NCI-H2081 treated with DMSO at 0.1 percent for 48 hours (cell line): ENCODE measurements at places on chromosomes 13 and 19.

DNA sequence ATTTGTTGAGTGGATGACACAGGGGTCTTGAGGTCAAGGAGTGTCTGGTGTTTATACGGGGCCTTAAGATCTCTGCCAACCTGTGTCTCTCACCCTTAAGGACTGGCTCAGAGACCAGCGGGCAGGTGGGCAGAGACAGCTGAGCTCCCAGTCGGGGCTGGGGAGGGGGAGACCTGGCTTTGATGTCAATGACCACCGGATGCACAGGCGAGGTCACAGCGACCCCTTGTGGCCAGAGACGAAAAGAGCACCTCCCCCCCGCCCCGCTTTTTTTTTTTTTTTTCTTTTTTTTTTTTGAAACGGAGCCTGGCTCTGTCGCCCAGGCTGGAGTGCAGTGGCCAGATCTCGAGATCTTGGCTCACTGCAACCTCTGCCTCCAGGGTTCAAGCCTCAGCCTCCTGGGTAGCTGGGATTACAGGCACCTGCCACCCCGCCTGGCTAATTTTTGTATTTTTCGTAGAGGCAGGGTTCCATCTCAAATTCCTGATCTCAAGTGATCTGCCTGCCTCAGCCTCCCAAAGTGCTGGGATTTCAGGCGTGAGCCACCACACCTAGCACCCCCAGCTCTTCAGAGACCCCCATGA is 12.1 kb upstream of the KLK14 start:
- DNase-seq = no peak

DNA sequence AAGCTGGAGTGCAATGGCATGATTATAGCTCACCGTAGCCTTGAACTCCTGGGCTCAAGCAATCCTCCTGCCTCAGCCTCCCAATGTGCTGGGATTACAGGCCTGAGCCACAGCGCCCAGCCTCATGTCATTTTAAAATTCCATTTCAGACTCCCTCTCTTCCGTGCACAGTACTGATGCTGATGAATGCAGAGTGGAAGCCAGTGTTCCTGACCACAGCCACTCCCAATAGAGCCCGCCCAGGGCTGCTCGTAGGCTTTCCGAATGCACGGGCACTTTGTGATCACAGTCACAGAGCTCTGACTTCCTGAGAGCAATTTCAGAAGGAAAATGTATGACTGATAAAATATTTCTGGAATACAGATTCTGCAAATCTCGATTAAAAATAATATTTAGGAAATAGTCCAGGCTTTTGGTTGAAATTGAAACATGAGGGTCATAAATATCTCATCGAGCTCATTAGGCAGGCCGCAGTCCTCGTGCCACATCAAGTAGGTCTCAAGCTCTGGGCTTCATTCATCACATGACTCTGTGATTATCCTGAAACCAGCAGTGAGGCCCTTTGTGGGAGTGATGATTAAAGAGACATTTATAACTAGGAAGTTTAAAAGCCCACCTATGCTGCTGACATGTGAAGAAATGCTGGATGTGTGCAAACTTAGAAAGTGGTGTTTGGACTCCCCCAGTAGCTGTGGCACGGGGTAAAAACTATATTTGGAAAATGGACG is 38.9 kb upstream of the AMER2 start:
- no peak for DNase-seq

DNA sequence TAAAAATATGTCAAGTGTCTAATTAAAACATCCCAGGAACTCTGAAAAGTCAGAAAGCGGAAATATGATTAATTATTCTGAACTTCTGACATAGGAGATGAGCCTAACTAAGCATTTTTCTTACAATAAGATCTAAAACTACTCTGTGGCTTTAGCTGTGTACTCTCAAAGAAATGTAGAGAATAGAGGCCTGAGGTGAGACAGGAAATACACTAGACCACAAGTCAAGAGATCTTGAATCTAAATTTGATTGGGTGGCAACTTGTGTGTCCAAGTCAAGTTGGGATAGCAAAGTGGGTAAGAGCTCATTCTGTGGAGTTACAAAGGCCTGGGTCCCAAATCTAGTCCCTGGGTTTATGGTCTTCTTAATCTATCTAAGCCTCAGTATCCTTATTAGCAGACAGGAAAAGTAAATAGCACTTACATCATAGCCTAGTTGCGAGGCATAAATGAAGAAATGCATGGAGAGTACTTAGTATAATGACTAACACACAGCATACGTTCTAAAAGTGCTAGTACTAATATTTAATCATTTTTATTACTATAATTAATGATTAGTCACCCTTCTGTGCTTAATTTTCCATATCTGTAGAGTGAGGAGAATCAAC is 9.4 kb upstream of the LRRC63 start:
- DNase-seq = no peak

DNA sequence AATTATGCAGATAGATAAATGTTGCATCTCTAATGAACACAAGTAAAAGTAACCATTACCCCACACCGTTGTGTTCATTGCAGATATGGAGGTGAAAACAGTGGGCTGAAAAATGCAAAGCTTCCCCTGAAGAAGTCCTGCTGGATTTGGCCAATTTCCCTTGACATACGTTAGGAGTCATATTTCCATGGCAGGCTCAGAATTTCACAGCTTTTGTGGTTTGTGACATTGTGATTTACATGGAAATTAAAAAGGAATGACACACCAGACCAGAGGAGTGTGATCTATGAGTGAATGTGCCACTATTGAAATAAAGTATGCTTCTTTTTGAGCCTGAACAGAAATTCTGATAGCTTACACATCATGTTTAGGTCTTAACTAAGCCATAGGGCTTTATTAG is 221.1 kb upstream of the TMTC4 start:
- DNase-seq = no peak

DNA sequence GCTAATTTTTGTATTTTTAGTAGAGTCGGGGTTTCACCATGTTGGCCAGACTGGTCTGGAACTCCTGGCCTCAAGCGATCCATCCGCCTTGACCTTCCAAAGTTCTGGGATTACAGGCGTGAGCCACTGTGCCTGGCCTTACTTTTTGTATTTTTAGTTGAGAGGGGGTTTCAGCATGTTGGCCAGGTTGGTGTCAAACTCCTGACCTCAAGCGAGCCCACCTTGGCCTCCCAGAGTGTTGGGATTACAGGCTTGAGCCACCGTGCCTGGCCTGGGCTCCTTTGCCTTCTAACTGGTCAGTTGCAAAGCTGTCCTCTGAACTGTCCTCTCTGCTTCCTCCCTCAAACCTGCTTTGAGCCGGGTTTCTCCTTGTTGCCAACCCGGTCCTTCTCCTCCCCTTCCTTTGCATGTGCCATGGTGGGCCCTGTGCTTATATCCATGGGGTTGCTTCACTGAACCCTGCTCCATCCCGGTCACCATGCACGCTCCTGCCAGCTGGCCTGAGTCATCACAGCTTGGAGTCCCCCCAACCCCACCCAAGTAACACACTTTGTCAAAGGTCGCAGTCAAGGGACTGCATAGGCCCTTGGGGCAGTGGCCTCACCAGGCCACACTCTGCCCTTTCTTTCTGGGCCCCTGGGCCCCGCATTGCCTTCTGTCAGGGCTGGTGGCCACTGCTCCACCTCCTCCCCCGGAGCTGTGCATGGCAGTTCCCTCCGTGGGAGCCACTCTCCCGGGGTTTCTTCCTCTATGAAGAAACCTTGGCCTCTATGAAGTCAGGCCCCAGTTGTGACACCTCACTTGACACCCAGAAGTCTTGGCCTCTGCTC is 21.2 kb downstream of the WTIP start:
- DNase-seq = no peak

GRCh38 chr13:33278913-33279312 is 6.6 kb downstream of the STARD13 start:
- DNase-seq = no peak

DNA sequence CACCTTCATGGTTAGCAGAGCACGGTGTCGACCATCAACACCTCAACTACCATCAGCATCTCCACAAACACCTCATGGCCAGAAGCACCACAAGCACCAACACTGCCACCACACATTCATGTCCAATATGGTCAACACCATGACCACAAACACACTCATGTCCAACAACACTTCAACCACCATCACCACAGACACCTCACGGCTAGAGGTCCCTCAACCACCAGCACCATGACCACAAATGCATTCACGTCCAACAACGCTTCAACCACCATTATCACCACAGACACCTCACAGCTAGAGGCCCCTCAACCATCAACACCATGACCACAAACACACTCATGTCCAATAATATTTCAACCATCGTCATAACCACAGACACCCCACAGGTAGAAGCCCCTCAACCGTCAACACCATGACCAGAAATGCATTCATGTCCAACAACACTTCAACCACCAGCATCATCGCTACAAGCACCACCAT is 10.2 kb downstream of the TRAPPC5 start:
- no peak for DNase-seq

DNA sequence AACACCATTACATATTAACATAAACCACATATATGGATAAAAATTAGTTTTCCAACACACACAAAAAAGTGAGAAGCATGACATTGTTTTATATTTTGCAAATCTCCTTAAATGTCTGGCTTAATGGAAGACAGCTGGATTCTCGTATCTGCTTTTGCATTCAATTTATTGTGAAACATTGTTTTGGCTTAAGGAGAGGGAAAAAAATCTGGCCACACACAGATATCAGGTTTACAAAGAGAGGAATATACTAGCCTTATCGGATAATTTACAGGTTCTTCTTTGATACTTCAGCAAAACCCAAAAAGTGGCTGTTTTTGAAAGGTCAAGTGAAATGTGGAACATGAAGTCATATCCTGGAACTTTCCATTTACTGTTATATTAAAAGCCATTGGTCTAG is 523.5 kb upstream of the ARGLU1 start:
- DNase-seq = no peak

GRCh38 chr19:47111682-47112165 is 1.9 kb downstream of the ZC3H4 start:
- DNase-seq = no peak

DNA sequence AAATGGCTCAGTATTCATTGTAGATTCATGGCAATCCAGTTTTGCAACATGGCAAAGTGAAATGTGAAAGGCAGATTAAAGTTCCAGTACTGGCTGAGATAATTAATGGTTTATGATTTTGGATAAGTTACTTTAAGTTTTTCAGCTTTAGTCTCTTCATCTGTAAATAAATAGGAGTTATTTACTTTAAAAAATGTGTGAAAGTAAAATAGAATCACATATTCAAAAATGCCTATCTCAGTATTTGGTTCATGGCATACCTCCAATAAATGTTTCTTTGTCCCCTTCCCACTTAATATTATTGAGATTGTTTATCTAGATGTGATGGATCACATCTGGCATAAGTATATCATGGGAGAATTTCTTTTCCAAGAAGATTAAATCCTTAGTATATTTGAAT is 426.0 kb downstream of the GPC5 start:
- no peak for DNase-seq

- DNase-seq = no peak
Measured at GRCh38 chr19:44576843-44577565, 36.4 kb upstream of the IGSF23 start.

- DNase-seq = no peak
Measured at GRCh38 chr19:3556978-3557460, 367 bp downstream of the MFSD12 start.

DNA sequence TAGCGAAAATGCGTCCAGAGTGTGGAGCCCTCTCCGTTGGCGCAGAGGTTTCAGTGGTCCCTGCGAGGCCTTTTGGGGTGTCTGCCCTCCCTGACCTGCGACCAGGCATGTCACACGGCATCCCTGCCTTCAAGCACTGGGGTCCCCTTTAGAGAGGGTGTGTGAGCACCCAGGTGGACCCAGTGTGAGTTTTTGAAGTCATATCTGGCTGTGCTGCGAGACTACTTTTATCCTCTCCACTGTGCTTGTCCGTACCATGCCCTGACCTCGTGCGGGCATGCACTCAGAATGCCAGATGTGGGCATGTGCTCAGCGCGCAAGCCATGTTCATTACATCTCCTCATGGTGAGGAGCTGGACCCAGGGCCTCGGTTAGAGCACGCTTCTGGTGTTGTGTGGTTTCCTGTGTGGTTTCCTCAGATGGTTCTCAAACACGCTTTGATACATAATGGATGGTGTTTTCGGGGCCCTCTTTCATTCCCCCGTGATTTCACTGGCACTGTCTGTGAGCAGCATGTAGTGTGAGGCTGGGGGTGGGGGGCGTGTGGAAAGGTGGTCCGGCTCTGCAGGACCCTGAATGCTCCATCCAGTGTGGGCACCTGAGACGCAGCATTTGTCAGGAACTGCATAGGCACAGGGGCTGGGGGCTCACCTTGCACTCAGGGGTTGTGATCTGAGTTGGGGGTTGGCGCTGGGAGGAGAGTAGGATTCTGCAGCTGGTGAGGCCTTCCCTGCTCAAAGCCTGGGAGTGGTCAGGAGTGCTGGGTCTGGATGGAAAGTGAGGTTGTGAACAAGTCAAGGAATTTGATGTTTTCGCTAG is 2.3 kb downstream of the TFDP1 start:
- no peak for DNase-seq

DNA sequence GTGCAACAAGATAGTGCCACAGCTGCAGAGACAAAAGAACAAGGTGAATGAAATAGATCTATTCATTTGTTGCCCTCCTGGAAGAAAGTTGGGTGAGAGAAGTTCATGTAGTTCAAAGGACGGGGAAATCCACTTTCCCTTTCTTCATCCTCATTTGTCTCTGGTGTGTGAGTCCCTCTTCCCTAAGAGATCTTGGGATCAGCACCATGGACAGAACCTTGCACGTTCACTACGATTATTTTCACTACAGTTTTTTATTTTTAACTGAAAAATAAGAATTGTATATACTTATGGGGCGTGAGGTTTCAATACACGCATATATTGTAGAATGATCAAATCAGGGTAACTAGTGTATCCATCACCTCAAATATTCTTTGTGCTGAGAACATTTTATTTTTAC is 29.2 kb downstream of the NLRP5 start:
- no peak for DNase-seq

GRCh38 chr19:3850320-3850972 is 18.4 kb downstream of the ZFR2 start:
- no peak for DNase-seq

- no peak for DNase-seq
Measured at GRCh38 chr13:77323858-77324257, 3.0 kb downstream of the MYCBP2 start.

GRCh38 chr19:41932720-41933332 is 4.6 kb upstream of the ERFL start:
- no peak for DNase-seq

- no peak for DNase-seq
Measured at GRCh38 chr19:45403781-45404556, 900 bp downstream of the PPP1R13L start.

DNA sequence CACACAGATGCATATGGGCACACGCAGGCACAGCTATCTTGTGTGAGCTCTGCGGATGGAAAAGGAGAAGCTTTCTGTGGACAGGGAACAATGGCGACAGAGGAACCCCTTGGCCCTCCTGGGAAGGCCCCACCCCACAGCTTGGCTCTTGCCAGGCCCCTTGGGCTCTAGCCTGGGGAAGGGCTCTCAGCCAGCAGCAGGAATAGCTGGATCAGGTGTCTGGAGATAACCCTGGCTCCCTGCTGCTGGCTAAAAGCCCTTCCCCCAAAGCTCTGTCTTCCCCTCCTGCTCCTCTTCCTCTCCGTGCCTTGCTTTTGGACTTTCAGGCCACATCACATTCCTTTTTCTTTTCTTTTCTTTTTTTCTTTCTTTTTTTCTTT is 24.3 kb downstream of the CEBPA start:
- no peak for DNase-seq
